ENCODE measurements at places on chromosomes 5 and 9.
A peak's percentile ranks its signal among the peaks of the same experiment; 100 is the strongest.

GRCh38 chr5:40869384-40869783 lies 28.2 kb downstream of the CARD6 start:
- DNase-seq, result no peak

GRCh38 chr5:35832762-35833161 lies 23.9 kb upstream of the IL7R start:
- no peak for DNase-seq

GRCh38 chr5:136143763-136144162 lies 11.1 kb downstream of the SMAD5 start:
- DNase-seq, result no peak

GRCh38 chr5:44389090-44389822 lies at the start of gene FGF10:
TSS of gene FGF10 (minus strand) at chr5:44389420. CDS start at chr5:44388682, 738 bp downstream.
- DNase-seq, result no peak

- DNase-seq, result no peak
These were observed 6.0 kb downstream of the PDGFRB start for GRCh38 chr5:150149618-150150017.

DNA sequence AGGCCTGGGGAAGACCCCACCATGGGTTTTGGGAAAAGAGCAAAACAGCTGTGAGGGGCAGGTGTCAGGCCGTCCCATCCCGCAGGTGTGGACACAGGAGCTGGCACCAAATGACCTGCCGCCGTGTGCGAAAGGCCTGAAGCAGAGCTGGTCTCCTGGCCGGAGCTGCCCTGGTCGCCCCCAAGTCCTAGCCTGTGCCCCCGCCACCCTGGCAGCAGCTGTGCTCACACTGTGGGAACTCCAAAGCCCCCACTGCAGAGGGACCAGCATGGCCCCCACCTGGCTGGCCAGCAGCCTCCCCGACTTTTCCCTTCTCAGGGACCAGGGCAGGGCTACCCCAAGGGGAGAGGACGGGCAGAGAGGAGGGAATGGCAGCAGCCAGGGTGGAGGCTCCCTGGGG lies 88.4 kb downstream of the KCNT1 start:
- DNase-seq, result no peak

DNA sequence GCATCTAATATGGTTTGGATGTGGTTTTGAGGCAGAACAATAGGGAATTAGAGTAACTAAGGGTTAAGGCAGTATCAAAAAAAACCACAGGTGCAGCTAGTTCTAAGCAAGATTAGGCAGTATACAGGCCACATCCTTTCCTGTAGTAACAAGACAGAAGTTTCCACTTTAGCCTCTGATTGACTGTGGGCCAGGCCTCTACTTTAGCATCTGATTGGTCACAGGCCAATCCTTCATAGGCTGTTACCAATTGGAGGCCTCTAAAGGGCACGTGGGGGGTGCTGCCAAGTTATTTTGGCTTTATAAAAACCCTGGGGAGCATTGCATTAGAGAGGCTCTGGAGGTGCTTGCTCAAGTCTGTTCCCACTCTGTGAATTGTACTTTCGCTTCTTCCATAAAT lies 144.1 kb upstream of the ST8SIA4 start:
- DNase-seq, result no peak

- DNase-seq, result no peak
These were observed 435.6 kb downstream of the EFNA5 start for GRCh38 chr5:107235167-107235566.

DNA sequence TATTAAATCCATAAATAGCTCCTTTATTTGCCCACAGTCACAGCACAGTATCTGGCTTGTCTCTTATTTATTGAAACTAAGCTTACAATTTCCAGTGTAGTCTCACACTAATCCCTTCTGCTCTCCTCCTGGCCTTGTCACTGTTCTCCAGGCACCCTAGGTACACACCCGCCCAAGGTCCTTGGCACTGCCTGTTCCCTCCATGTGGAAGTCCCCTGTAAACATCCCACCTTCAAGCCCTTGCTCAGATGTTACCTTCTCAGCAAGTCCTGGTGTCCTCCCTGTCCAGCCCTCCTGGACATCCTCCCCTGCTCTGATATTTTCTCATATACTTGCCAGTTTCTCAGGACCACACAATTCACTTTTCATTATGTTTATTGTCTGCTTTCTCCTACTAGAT lies 44.2 kb upstream of the CFAP157 start:
- DNase-seq, result no peak

- DNase-seq, result peak; percentile 83
These were observed 134.4 kb downstream of the AOPEP start for GRCh38 chr9:94860678-94861588.

GRCh38 chr5:36878392-36879082 lies 2.0 kb downstream of the NIPBL start:
- peak; percentile 38 for DNase-seq

Measured in SW480 (cell line).